ENCODE measurements at places on chromosomes 2 and 18. TPM values are rescaled to one million over a fixed set of nuclear protein-coding genes. Genes with fewer than 3 reads are reported as not detected.

The MYL12B gene
- total RNA-seq = 342 TPM

The CYRIA gene
- total RNA-seq = 7.0 TPM

The GCG gene
- 0.17 TPM for total RNA-seq

The ARHGEF33 gene
- 1.8 TPM for total RNA-seq

The SH2D6 gene
- total RNA-seq = 9.9 TPM

The DSEL gene
- 12.7 TPM for total RNA-seq

The TDRD15 gene
- total RNA-seq = not detected

The RAX gene
- not detected for total RNA-seq

The GAL3ST2 gene
- total RNA-seq = 26.4 TPM

The ALPI gene
- 1.0 TPM for total RNA-seq

The UGT1A10 gene
- total RNA-seq = 47.5 TPM

The DSC2 gene
- total RNA-seq = 12.6 TPM

The TTL gene
- total RNA-seq = 31.8 TPM

The NCK2 gene
- total RNA-seq = 160 TPM

The KCNIP3 gene
- total RNA-seq = 24.3 TPM

The MAL gene
- total RNA-seq = 2.9 TPM

The PLB1 gene
- total RNA-seq = 7.2 TPM

The POTEJ gene
- total RNA-seq = not detected

The FN1 gene
- total RNA-seq = 157 TPM

The NEB gene
- 140 TPM for total RNA-seq

The AFF3 gene
- total RNA-seq = 9.1 TPM

The ADCYAP1 gene
- total RNA-seq = 1.1 TPM

The IL1R1 gene
- 51.9 TPM for total RNA-seq

The NOSTRIN gene
- 36.1 TPM for total RNA-seq

The MEIS1 gene
- 61.8 TPM for total RNA-seq

The NTSR2 gene
- total RNA-seq = not detected

The ANO7 gene
- total RNA-seq = 2.7 TPM

The RNU2-63P gene
- total RNA-seq = not detected

The SPEG gene
- 80.5 TPM for total RNA-seq

The MRO gene
- total RNA-seq = 0.75 TPM

The FKBP1B gene
- total RNA-seq = 23.0 TPM

The PROM2 gene
- total RNA-seq = 202 TPM

The PSMG2 gene
- total RNA-seq = 61.5 TPM

The PELI1 gene
- total RNA-seq = 53.5 TPM

The SLC4A5 gene
- total RNA-seq = 4.7 TPM

The ASPRV1 gene
- 1.1 TPM for total RNA-seq

The ZC3H8 gene
- 5.6 TPM for total RNA-seq

The SLC30A3 gene
- total RNA-seq = not detected

The UGT1A5 gene
- 2.0 TPM for total RNA-seq

The TNS1 gene
- 469 TPM for total RNA-seq

The C2orf81 gene
- 12.9 TPM for total RNA-seq

The PCARE gene
- total RNA-seq = not detected

The QPCT gene
- 7.9 TPM for total RNA-seq

The COL4A4 gene
- 30.4 TPM for total RNA-seq

The REG3A gene
- 2.9 TPM for total RNA-seq

The HOXD3 gene
- 3.2 TPM for total RNA-seq

The MEP1B gene
- total RNA-seq = 0.78 TPM

The DCDC2C gene
- total RNA-seq = 0.14 TPM

The RGPD3 gene
- 0.14 TPM for total RNA-seq

The ACTG2 gene
- total RNA-seq = 2,669 TPM

The CABLES1 gene
- total RNA-seq = 14.6 TPM

The LDLRAD4 gene
- total RNA-seq = 51.0 TPM

The DUSP2 gene
- total RNA-seq = 11.3 TPM

All from mucosa of gallbladder (tissue), 1 donor.